ENCODE measurements at places on chromosomes 1 and 21.

- no peak for DNase-seq
Measured at GRCh38 chr1:16352842-16353535, 709 bp upstream of the FBXO42 start.

DNA sequence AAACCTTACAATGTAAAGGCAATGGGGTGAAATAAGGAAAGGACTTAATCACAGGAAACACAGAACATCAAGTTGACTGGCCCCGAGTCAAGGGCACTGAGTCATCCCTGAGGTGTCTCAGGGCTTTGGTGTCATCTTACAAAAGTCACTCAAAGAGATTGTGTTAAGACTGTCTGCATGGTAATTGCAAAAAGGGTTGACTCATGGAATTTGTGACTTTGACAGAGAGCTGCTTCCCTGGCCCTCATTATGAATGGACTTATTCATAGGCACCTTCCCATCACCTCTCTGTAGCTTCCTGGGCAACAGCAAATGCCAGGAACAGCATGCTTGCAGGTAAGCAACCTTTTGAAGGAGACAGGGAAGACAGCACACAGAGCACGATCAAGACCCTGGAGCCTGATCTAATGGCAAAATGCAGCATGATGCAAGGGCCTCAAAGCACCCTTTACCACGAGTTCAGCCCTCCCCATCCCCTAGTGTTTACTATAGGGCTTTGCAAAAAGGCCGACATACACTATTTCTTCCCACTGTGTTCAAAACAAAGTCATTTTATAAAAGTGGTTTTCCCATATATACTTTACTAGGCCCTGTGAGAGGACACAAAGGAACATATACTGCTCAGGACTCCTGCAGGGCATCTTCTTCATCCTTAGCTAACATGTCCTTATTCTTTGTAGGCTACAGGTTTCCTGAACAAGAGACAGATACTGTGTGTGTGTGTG lies 17.1 kb downstream of the ZP4 start:
- DNase-seq = no peak

- DNase-seq = no peak
Measured at GRCh38 chr1:170533298-170533697, 1.3 kb downstream of the GORAB start.

DNA sequence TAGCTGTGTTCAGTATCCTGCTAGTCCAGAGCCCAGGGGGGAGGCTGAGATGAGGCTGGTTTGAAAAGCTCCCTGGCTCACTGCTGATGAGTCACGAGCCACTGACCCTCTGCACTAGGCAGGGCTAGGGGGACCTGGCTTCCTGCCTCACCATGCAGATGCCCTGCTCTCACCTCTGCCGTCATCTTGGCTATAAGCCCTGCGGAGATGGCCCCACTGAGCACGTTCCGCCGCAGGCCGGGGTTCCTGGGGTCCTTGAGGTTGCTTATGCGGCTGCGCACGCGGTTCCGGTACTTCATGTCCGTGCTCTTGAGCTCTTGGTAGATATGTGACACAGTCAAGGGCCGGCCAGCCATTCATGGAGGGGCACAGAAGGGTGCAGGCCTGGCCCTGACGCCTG lies 24.1 kb upstream of the ZNF436 start:
- no peak for DNase-seq

- no peak for DNase-seq
Measured at GRCh38 chr21:44010429-44010828, 1.7 kb upstream of the TRAPPC10 start.

- DNase-seq = no peak
Measured at GRCh38 chr21:16455978-16456377, 726.2 kb downstream of the USP25 start.

- no peak for DNase-seq
Measured at GRCh38 chr1:9482816-9483572, 56.3 kb upstream of the SLC25A33 start.

DNA sequence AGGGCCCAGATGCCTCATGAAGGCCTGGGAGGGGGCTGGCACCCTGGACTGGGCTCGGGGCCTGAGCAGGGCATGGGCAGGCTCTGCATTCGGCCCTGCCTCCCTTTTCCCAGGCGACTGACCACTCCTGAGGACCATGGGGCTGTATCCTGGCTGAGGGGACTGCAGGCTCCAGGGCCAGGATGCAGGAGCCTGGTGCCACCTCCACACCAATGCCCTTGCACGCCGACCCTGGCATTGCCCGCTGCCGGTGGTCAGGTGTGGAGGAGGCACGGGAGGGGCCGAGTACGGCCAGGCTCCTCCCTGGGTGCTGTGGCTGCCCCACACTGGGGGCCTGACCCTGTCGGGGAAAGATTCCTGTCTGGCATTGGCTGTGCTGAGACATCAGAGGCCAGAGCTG lies 128.9 kb downstream of the SIK1 start:
- DNase-seq = no peak

DNA sequence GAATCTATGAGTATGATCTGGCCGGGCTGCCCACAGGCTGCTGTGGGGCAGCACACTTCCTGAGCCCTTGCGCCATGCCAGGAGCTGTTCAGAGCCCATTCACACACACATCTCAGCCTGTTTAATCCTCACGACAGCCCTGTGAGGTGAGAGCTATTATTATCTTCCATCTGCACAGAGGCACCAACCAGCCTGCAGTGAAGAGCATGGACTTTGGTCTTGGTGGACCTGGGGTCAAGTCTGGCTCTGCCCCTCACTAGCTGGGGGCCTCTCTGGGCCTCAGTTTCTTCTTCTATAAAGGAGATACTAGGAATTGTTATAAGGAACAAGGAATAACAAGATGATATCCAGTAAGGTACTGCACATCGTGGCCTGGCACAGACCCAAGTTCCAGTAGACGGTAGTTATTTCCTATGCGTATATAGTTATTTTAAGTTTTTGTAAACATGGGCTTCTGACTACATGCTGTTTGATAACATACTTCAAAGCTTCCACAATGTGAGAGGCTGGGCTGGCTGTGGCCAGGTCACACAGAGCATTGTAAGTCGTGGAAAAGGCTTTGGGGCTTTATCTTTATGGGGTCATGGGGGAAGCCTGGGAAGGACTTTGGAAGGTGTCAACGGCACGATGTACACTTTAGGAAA lies 3.4 kb upstream of the PADI2 start:
- no peak for DNase-seq

GRCh38 chr1:194056169-194056568 lies 869.8 kb upstream of the B3GALT2 start:
- DNase-seq = no peak

DNA sequence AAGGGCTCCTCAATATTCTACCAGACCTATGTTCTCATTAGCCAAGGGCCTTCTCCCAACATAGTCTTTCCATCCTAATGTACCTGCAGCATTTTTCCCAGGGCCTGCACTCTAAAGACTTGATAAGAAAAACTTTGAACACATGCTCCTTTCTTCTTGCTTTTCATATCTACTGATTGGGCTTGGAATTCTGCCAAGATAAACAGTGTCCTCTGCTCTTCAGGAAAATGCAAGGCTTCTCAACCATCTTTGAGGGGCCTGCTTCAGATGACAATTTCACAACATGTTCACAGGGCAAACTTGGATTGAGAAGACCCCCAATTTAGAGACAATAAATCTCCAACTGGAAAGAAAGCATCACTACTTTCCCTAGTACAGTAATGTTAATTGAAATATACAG lies 25.8 kb upstream of the PPT1 start:
- DNase-seq = no peak

- no peak for DNase-seq
Measured at GRCh38 chr1:241074507-241074906, 282.5 kb downstream of the RGS7 start.

- no peak for DNase-seq
Measured at GRCh38 chr1:33165209-33165608, 16.6 kb downstream of the TRIM62 start.

- DNase-seq = no peak
Measured at GRCh38 chr21:27001526-27001925, 34.6 kb upstream of the ADAMTS5 start.

DNA sequence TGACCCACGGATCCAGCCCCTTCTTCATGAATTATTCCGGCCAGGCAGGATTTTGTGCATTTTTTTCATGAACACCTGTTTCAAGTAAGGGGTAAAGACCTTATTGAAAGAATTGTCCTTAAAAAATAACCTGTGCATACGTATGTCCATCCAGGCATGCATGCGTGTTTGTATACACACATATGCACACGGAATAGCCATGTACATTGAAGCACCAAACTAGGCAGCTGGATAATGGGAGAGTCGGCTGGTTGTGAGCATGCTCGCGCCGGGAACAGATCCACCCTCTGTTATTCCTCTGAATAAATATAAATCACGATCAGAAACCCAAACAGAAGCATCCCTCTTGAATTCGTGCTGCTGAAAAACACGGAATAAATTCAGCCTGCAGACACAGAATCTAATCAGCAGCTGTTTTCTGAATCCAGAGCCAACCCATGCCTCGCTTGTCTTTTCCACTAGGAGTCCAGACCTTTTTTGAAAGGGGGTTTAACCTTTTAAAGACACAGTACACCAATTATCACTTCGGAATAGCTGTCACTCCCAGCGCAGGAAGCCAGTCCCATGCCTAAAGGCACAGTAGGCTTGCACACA lies at the start of gene HIVEP3:
TSS of gene HIVEP3 (minus strand) at position 473 of the 594 bp plus-strand sequence.
- no peak for DNase-seq

DNA sequence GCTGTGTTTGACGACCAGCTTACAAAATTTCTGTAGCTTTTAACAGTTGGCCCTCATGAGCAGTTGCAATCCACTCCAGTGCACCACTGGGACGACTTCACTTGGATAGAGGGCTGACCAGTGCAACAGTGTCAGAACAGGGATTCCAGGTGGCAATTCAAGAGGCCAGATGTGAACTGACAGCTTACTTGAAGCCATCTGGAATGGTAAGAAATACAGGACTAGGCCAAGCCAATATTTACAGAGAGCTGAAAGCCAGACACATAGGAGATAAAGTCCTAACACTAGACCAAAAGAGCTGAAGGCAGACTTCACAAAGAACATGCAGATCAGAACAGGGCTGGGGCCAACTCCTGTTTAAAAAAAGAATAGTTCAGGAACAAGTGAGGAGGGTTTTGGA lies 93.5 kb upstream of the NFIA start:
- DNase-seq = no peak

- no peak for DNase-seq
Measured at GRCh38 chr1:10193288-10193687, 17.1 kb upstream of the KIF1B start.

DNA sequence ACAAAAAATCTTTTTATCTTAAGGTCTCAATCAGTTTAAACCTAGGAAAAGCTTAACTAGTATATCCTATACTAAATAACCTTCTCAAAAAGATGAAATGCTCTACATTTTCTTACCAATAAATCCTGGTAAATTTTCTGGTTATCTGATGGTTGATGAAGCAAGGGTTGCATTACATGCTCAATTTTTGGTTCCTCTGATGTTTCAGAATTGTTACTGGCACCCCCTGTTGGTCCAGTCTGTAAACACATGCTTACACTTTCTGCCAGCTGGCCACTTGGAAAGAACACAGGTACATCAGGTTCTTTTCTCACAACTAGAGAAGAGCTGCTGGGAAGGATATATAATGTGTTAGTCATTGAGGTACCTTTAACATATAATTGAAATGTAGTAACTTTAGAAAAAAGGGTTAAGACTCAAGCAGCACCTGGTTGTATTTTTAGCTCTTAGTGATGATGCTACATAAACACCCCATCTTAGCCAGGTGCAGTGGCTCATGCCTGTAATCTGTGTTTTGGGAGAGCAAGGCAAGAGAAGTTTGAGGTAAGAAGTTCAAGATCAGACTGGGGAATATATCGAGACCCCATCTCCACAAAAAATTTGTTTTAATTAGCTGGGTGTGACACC lies 30.9 kb upstream of the TAL1 start:
- DNase-seq = no peak

- DNase-seq = no peak
Measured at GRCh38 chr1:168843401-168843800, 114.4 kb upstream of the DPT start.

DNA sequence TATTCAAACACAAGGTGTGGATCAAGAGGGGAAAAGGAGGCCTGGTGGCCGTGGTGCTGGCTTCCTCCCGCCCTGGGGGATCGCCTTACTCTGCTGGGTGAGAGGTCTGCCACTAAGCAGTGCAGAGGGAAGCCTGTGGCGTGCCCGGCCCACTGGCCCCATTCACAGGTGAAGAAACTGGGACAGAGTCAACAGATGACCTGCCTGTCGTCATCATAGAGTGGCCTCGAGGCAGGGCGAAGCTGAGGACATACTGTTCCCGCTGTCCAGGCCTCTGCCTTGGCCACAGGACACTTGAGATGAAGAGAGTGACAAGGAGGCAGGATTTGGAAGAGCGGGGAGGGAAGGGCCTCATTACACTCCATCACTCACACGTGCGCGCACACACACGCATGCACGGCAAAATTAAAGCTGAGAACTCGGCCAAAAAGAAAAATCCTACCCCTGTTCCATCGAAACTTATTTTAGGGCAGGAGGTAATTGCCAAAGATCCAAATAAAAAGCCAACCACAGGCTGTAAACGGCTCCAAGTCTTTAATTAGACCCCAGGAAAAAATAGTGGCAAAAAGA lies 50.5 kb downstream of the CASZ1 start:
- no peak for DNase-seq

DNA sequence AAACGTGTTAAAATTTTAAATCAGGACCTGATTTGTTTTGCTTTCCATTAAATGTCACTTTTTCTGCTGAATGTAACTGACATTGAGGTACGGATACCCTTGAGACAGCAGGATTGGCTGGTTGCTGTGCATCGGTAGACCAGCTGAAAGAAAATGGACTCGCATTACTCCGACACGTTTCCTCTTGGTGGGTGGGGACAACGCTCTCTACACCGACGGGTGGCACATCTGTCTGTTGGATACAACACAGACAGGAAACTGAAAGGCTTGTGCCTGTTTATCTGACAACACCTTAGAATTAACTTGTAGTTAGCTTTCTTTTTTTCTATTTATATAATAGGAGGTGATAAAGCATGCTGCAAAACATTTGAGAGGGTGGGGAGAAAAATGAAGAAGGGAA lies 19.4 kb downstream of the PRPF38A start:
- no peak for DNase-seq

DNA sequence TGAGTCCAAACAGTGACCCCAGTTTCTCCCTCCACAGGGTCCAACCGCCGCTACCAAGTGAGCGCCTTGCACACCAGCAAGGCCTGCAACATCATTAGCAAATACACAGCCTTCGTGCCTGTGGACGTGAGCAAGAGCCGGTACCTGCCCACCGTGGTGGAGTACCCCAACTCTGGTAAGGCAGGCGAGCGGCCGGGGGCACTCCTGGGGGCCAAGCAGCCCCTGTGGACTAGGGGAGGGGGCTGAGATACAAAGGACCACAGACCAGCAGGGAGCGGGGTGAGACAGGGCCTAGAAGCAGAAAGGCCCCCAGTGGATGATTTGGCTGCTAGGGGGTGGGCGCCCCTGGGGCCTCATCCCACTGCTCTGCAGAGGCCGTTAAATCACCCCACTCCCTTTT lies 54.7 kb downstream of the VWA5B1 start:
- no peak for DNase-seq

- no peak for DNase-seq
Measured at GRCh38 chr1:156709031-156709430, 3.6 kb upstream of the CRABP2 start.

GRCh38 chr1:88562991-88563390 lies 121.1 kb upstream of the PKN2 start:
- DNase-seq = no peak
